ENCODE measurements at places on chromosomes 6 and 20.

DNA sequence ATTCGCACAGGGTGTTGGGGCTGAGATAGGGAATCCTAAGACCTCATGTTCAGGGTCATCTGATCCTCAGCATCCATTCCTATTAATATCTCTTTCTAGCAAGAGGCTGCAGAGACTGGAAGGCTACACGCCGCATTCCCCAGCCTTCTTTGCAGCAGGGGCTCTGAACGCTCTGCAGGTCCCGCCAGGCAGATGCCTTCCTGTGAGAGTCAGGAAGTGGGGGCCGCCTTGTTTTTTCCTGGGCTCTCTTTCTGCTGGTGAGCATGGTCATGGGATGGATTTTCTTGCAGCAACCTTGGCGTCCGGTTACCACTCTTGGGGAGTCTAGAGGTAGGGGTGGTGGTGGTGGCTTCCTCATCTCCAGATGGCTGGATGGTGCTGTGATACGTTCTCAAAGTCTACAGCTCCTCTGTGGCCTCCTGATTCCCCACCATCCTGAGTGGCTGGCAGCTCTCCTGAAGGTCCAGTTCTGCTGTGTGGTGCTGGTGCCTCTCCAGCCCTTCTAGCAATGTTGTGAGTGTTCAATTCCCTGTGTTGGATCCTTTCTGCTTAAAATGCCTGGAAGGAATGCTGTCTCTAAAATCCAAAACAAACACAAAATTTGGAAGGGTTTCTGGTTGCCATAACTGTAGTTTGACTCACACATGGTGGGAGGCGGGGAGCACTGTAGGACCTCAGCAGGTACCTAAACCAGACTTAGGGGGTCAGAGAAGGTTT lies 111.9 kb downstream of the CEBPB start:
- DNase-seq: no peak

DNA sequence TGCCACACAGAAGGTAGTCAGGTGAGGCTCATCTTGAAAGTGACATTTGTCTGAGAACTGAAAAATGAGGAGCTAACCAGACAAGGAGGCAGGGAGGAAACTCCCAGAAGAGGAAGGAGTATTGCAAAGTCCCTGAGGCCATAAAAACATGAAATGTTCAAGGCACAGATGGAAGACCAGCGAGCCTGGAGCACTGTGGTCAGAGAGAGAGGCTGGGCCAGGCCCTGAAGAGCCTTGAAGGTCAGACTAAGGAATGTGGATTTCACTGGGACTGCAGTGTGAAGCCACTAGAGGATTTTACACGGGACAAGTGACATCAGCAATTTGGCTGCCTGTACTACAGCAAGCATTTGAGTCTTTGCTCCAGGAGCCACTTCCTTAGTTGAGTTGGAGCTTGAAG lies 21.1 kb upstream of the TMEM181 start:
- DNase-seq: no peak

DNA sequence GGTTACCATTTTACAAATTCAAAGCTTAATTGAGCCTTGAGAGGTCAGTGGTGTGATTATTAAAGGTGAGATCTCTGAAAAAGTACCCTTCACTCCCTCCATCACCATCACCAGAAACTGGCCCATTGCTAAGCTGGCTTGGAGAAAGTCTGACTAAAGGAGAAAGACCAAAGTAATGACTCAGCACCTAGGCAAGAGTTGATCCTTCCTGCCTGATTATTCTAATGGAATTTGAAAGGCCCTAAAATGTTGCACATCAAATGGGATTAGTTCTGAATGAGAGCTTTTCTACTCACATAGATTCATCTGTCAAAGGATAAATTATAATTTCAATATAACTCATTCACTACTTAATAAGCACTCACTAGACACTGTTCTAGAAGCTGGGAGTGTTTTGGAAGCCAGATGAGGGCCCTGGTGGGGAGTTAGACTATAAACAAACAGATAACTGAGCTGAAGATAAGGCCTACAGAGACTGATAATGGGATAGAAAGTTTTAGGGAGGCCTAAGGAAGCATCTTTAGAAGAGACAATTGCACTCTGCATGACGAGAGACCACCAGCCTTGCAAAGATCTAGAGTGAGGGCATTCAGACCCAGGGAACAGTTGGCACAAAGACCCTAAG lies 366.7 kb downstream of the SYNE1 start:
- DNase-seq: no peak

- DNase-seq: peak; percentile 1
These were observed 117.1 kb upstream of the EEF1E1 start for GRCh38 chr6:8219352-8219943.

- no peak for DNase-seq
These were observed 30.5 kb upstream of the DLGAP4 start for GRCh38 chr20:36275441-36276189.

DNA sequence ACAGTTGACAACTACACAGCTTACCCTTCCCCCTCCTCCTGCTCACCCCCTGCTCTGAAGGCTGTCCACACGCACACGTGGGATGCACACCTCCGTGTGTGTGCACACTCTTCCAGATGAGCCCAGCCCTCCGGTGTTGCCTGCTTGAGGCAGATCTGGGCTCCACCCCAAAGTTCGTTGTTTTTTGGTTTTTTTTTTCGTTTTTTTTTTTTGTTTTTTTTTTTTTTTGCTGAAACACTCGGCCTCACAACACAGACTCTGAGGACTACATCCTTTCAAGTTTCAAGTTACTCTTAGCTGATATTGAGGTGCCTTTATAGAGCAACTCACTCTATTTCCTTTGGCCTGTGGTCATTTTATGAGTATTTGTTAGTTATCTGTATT lies 88.2 kb downstream of the RREB1 start:
- no peak for DNase-seq

DNA sequence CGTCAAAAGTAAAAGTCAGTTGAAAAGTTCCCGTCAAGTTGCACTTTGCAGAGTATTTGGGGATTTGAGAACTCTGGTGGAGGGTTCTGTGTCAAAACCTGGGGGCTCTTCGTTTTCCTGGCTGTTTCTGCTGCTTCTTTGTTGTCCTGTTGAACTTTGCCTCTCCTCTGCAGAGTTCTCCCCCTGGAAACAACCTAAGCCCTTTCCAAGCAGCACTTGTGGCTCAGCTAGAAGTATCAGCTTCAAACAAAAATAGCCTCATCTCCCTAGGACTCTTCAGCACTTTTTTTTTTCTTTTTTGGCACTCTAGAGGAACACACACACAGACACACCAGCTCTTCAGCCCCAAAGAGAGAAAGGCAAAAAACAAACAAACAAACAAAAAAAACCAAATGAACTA lies at the start of gene TRDN:
Gene TRDN, minus strand, starts transcription at position 169 of the 400 bp plus-strand sequence. CDS start 175 bp downstream, outside the sequence.
- DNase-seq: no peak

GRCh38 chr6:30711758-30712380 lies 5.2 kb downstream of the MDC1 start:
- DNase-seq: no peak

GRCh38 chr20:17570347-17571152 lies 675 bp downstream of the DSTN start:
- peak; percentile 18 for DNase-seq

- DNase-seq: no peak
These were observed 112.9 kb downstream of the JARID2 start for GRCh38 chr6:15358579-15359327.

- no peak for DNase-seq
These were observed 4.6 kb upstream of the MYB start for GRCh38 chr6:135176464-135176863.

- no peak for DNase-seq
These were observed 405 bp upstream of the RNF182 start for GRCh38 chr6:13924146-13924948.

- no peak for DNase-seq
These were observed 96.9 kb upstream of the SGK1 start for GRCh38 chr6:134414793-134415192.

- no peak for DNase-seq
These were observed 7.4 kb upstream of the SIRPB1 start for GRCh38 chr20:1627200-1627550.

DNA sequence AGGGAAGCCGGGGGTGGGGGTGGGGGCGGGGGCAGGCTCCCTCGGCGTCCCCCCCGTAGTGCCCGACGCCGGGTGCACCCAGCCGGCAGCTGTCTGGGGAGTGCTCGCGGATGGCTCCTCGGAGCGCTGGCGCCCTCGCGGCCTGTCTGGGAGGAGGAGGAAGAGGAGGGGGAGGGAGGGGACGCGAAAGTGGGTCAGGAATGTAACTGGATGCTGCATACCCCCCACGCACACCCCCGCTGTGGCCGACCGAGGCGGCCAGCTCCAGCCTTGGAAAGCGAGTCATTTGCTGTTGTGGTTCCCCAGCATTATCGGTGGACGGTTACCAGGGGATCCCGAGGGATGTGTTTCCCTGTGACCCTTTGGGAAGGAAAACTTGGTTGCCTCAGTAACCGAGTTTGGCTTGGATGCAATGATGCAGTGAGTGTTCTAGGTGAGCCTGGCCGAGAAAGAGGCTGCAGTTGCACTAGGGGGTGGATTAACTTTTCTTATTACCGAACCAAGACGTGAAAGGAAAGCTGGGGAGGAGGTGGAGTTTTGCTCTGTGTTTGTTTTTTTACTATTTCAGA lies 55.2 kb upstream of the RREB1 start:
- DNase-seq: no peak

GRCh38 chr6:149014631-149015534 lies 268.1 kb downstream of the UST start:
- DNase-seq: no peak

- DNase-seq: no peak
These were observed 50.7 kb upstream of the COL10A1 start for GRCh38 chr6:116176596-116176995.

- no peak for DNase-seq
These were observed 117.4 kb downstream of the VEGFA start for GRCh38 chr6:43887340-43887858.

DNA sequence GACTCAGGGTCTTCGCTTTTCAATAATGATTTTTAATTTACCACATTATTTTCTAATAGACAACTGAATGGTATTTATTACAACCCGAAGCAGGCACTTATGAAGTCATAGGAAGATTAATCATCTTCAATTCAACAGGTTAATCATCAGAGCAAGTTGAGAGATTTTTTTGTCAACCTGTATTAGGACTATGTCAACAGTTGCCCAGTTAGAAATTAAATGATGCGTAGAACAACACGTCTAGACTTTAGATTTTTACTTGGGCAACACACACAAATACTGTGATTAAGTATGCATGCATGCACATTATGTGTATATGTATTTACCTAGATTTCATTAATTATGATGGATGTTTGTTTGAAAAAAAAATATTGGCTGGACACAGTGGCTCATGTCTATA lies 4.3 kb downstream of the ILRUN start:
- no peak for DNase-seq

DNA sequence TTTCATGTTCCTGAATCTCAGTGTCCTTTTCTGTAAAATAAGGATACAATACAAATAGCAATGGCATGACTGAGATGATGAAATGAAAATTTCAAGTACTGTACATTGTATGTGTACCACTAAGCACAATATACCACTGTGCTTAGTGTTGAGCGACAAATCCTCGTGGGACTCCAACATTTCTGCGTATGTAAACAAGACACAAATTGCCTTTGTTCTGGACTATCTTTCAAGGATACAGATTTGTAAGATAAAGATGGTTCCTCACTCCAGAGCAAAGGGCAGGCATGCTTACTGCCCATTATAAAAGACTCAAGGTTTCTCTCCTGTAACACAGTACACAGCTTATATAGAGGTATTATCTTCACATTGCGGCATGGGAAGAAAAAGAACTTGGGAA lies 6.0 kb downstream of the RARS2 start:
- DNase-seq: no peak

DNA sequence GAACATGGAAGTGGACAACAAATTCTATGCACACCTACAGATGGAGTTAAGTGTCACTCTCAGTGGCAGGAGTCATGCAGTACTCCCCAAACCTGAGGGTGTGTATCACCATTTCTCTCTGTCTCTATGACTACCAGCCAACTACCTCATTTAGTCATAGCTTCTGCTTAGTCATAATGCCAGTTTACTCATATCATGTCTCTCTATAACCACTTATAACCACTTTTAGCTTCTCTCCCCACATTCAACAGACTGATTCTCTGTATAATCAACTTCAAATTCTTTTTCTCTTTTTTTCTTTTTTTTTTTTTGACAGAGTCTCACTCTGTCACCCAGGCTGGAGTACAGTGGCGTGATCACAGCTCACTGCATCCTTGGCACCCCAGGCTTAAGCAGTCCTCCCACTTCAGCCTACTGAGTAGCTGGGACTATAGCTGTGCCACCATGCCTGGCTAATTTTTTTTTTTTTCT lies 13.8 kb upstream of the GTF3C6 start:
- no peak for DNase-seq

- no peak for DNase-seq
These were observed 3.3 kb downstream of the HEY2 start for GRCh38 chr6:125752773-125753172.

GRCh38 chr6:26045065-26045927 lies 41.9 kb upstream of the HFE start:
- DNase-seq: peak; percentile 95

GRCh38 chr20:16641511-16642023 lies 68.3 kb upstream of the KIF16B start:
- no peak for DNase-seq

GRCh38 chr6:34836008-34836407 lies 44.1 kb downstream of the BLTP3A start:
- DNase-seq: no peak

- peak; percentile 96 for DNase-seq
These were observed 85.4 kb upstream of the GPR6 start for GRCh38 chr6:109892451-109893435.

DNA sequence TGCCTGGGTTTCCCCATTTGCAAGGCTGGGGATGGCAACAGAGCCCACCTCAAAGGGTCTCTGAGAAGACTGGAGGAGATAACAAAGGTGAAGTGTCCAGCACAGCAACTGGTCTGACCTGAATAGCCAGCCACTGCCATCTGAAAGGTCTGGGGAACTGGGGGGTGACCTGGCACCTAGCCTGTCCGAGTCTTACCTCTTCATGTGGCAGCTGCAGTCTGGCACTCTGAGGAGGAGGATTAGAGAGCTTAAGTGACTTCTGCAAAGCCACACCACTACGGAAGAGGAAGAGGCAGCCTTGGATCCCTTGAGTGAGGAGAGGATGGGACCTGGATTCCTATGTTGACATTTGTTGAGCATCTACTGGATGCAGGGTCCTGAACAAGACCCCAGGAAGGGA lies 22.2 kb downstream of the C20orf203 start:
- DNase-seq: no peak

DNA sequence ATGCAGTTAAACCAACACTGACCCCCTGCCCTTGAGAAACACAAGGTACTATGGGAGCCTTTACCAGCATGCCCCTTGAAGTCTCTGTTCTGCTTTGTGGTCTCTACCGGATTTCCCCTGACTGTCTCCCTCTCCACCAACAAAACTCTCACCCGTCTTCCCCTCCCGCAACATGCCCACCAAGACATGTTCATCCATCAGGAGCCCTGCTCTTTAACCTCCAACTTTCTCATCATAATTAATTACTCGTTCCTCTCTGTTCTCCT lies 1.1 kb downstream of the ZNF165 start:
- no peak for DNase-seq

DNA sequence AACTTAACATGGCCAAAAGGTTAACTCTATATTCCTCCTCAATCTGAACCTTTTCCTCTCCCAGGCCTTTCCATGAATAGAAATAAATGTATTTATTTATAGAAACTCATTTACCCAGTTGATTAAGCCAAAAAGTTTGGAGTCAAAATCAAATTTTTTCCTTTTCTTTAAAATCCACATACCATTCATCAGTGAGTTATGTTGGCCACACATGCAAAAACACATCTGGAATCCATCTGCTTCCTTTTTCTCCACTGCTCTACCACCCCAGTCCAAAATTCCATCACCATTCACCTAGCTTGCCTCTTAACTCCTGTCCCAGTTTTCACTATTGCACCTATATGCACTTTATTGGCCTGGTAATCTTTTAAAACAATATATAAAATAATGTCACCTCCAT lies 62.4 kb upstream of the TMEM200A start:
- no peak for DNase-seq
